ENCODE measurements at places on chromosomes 6 and 20. TPM values are rescaled to one million over a fixed set of nuclear protein-coding genes. Genes with fewer than 3 reads are reported as not detected.

DNA sequence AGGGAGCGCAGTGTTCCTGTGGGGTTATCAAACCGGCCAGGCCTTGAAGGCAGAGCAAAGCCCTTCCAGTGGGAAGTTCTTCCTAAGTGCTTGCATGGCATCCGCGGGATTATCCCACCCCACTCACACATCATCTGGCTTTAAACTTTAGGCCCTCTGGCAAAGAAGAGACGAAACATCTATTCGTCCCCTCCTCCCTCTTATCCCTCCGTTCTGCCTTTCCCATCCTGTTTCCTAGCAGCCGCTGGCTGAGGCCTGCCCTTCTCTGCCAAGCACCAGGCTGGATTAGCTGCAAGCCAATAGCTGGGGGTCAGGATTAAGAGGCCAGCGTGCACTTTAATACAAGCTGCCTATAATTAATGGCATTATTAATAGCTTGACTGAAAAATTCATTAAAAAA is 621.0 kb downstream of the PKHD1 start:
- no peak for DNase-seq

DNA sequence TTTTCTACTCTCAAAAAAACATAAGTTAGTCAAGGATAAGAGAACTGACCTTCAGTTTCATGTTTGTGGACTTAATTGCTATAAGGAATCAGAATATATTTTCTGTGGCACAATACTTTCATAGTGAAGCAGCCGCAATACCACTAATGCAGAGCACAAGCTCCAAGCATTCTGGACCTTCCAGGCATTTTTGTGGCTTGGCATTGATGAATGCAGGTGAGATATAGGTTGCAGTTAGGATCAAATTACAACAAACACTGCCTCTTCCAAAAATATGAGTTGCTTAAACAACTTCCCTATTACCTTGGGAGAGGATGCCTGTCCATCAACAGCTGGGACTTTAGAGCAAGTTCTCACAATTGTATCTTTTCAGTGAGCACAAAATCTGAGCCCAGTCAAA is 162.8 kb upstream of the RSPO3 start:
- DNase-seq, result no peak

DNA sequence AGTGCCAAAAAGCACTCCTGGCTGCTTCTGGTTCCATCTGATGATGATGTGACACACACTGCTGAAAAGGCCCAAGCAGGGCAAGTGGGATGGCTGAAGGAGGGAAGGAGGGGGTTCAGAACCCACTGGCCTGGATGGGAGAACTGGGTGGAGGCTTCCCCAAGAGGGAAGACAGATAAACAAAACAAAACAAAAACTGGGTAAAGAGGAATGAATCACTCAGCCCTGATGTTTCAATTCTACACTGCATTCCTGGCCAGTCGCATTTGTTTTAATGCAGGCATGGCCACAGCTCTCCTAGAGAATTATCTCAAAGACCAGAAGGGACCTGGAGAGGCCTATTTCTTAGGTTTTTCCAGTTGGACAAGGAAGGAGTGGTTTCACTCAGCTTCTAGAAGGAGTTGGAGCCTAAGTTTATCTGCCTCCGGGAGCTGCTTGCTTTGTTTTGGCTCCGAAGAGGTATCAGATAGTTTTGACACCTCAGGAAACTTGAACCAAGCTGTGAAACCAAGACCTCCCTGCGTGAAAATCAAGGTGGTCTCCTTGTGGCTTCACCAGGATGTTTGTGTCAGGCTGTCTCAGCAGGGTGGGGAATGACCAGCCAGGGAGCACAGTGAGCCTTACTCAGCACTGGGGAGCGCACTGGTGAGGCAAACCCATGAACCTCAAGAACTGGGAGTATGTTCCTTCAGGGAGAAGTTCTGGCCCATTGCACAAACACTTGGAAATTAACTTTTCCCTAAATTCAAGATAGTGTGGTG is 16.1 kb downstream of the TTPAL start:
- DNase-seq, result peak; percentile 60

GRCh38 chr6:43746613-43747102 is 23.4 kb upstream of the VEGFA start:
- peak; percentile 38 for DNase-seq

GRCh38 chr6:31270788-31271640 is 878 bp downstream of the HLA-C start:
- peak; percentile 91 for DNase-seq

DNA sequence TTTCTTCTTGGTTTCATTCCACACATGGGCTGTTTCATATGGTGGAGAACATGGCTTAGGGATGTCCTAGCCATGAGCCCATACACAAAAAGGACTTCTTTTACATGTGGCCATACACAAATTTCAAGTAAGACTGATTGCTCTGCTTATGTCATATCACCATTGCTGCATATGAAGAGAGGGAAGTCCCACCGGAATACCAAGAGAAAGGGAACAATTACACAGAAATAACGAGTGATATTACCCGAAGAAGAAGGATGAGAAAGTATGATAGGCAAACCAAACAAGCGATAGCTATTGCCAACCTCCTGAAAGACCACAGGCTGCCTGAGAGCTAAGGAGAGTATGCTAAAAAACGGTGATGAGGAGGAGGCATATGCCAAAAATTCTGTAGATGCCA is 70.5 kb upstream of the TNFRSF21 start:
- DNase-seq, result no peak

- DNase-seq, result no peak
These were observed 33.3 kb downstream of the BLOC1S5 start for GRCh38 chr6:8030920-8031319.

DNA sequence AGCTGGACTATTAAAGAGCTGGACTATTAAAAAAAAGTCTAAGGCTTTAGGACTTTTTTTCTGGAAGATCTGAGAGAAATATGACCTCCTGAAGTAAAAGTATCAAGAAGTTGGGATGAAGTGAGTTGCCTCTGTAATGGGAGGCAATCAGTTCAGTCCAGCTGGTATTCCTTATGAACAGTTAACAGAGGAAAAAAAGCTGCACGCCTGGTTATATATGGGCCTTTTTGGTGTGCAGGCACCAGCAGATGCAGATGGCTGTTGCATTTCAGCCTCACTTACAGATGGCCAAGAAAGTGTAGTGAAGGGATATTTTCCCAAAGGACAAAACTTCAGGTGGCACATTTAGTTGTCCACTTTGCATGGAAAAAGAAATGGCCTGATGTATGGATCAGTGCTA is 70.3 kb upstream of the ELOVL5 start:
- DNase-seq, result no peak

GRCh38 chr6:129539032-129539431 is 170.9 kb downstream of the ARHGAP18 start:
- DNase-seq, result peak; percentile 57

DNA sequence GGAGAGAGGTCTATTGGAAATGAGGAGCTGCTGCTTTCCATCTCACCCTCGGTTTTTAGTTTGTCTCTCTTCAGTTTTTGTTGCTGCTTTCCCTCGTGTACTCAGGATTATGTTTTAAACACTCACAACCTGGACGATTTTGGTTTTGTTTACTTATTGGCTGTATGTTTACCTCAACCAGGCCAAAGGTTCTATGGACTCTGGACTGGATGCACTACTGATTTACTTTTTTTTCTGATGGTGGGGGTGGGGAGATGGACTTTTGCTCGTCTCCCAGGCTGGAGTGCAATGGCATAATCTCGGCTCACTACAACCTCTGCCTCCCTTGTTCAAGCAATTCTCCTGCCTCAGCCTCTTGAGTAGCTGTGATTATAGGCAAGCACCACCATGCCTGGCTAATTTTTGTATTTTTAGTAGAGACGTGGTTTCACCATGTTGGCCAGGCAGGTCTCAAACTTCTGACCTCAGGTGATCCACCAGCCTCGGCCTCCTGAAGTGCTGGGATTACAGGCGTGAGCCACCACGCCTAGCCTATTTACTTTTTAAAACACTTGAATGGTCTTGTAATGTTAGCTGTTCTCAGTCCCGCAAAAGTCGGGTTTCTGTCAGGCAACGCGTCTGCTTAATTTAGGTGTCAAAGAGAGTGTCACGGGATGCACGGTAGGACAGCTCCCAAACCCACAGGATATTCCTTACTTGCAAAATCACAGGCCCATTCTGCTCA is 148.2 kb upstream of the RIPOR2 start:
- DNase-seq, result no peak

DNA sequence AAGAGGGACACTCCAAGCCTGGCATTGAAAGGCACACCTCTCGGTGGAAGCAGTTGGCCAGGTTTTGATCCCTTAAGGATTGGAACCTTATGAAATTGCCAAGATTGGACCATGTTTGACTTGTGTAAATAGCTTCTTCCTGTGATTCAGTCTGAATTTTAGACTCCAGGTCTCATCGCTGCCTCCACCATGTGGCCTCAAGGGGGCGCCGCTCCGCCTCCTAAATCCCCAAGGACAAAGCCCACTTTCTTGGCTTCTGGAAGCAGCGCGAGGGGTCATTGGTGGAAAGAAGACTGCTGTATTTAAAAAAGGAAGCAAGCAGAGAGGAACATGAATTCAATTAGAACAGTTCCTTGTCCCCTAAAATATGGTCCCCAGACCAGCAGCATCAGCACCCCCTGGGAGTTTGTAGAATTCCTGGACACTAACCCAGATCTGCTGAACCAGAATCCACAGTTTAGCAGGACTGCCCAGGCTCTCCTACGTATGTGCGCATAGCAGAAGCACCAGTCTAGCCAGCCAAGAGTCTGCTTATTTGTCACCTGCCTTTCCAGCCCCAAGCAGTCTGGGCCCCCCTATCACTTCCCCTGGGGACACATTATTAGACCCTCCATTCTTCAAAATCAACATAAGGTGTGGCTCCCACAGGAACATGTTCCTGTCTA is 108.5 kb downstream of the LY86 start:
- peak; percentile 92 for DNase-seq

GRCh38 chr6:166932116-166932515 is 24.2 kb downstream of the RNASET2 start:
- no peak for DNase-seq

DNA sequence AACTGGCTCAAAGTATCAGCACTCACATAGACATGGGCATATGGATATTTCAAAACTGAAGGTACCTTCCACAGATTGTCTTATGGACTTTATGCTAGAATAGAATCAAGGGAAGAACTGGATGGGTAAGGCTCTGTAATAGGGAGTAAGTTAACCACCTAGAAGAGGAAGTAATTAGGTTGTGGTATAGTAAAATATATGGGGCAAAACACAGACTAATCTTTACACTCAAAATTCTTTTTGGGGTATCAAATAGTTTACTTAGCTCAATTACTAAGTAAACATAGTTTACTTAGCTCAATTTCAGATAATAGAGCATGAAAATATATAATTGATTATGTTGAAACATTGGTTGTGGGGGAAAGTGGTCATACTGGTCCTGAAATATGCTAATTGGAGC is 94.2 kb upstream of the ATXN1 start:
- DNase-seq, result no peak

Gene DPPA5
- total RNA-seq, result not detected

Gene MEI4
- total RNA-seq, result 0.84 TPM

Gene DSTN
- 212 TPM for total RNA-seq

Gene SLC4A11
- total RNA-seq, result 11.5 TPM

Gene FNDC11
- total RNA-seq, result 2.8 TPM

Measured in endodermal cell (in vitro differentiated cells).